Hematopoietic multipotent progenitor cell treated with erythropoietin and hydrocortisone succinate and interleukin-3 and kit ligand, for 8 days (in vitro differentiated cells): ENCODE measurements at places on chromosomes 7 and 10.

GRCh38 chr10:31847515-31847914 is 81.1 kb downstream of the ARHGAP12 start:
- DNase-seq, result no peak

GRCh38 chr10:120131183-120131582 is 238.7 kb downstream of the SEC23IP start:
- peak; percentile 35 for DNase-seq

DNA sequence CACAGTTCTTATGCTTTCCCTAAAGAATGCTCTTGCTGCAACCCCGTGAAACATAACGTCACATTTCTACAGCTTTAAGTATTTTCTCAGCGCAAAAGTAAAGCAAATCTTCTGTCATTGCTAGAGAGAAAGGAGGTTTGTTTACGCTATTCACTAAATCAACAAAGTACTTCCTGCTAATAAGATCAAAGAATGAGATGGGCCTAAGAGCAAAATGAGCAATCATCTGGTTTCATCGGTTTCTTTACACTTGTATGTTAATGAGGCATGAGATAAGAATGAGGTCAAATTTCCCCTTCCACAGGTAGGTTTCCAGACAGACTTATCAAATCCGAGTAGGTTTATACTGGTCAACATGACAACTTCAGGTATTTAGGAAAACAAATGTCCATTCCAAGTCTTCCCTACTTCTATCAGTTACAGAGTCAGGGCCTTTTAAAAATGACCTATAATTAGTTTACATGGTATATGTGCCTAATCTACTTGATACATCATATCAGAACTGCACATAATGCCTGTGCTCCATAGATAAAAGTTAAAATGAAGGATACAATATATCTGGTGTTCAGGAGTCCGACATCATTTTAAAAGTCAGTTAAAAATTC is 8.4 kb downstream of the USP6NL start:
- DNase-seq, result peak; percentile 85

DNA sequence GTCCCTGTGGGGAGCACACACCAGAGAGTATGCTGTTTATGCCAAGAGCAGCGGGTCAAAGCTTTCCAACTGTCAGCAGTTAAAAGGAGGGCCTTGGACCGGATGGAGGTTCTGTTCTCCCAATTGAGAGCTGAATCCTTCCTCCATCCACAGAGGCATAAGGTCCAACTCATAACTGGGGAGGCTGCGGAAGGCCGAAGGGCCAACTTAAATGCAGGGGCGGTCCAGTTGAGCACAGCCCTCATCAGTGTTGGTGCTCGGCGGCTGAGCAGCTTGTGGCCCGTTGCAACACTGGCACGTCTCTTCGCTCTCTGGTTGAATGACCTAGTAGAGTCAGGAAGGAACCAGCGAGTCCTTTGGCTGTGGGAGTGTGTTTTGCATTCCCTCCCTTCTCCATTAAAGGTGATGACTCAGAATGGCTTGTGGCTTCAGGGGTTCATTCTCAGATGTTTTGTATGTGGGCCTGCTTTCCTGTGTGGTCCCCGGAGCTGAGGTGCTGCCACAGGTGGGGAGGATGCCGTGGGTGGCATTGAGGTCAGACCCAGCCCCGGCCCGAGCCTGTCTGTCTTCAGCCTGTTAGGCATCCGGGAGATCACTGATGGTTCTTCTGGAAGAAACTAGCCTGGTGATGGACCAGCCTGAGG is 44.8 kb upstream of the DMBT1 start:
- no peak for DNase-seq

- no peak for DNase-seq
Observed at GRCh38 chr7:73809467-73809951, 21.3 kb upstream of the CLDN4 start.

DNA sequence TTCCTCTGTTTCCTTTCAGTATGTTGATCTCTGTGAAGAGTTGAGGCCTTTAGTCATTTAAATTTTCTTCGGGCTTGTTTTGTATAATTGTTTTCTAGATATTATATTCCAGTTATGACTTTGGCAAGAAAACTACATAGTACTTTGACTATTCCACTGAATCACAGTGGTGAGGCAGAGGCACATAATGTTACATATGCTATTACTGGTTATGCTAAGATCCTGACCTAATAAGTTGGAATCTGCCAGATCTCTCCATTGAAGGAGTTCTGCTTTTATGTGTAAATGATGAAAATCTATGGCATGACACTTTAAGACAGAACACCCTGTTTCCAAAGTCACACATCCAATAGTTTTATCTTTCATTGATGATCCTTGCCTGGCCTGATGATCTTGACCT is 83.7 kb downstream of the CYP2C19 start:
- DNase-seq, result no peak

- no peak for DNase-seq
Observed at GRCh38 chr10:128095753-128096469, 30.3 kb downstream of the MKI67 start.

- DNase-seq, result no peak
Observed at GRCh38 chr7:18344536-18344935, 151.0 kb upstream of the HDAC9 start.

- peak; percentile 73 for DNase-seq
Observed at GRCh38 chr7:1432411-1433082, 26.7 kb downstream of the MICALL2 start.

- no peak for DNase-seq
Observed at GRCh38 chr10:109743146-109743545, 180.2 kb downstream of the XPNPEP1 start.

DNA sequence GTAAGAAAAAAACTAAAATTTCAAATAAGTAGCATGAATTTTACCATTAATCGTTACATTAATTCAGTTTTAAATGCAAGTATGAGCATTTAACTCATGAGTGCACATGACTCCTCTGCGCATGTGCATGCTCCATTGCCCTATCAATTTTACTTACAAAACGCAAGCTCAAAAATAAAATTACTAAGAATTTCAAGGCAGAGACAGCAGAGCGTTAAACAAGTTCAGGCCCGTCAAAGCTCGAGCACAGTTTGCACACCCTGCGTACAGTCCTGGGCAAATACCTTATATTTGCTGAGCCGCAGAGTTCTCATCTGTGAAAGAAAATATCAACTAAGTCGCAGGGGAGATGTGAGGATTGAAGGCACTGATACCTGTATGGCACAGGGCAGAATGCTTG is 373.6 kb downstream of the BBS9 start:
- no peak for DNase-seq

DNA sequence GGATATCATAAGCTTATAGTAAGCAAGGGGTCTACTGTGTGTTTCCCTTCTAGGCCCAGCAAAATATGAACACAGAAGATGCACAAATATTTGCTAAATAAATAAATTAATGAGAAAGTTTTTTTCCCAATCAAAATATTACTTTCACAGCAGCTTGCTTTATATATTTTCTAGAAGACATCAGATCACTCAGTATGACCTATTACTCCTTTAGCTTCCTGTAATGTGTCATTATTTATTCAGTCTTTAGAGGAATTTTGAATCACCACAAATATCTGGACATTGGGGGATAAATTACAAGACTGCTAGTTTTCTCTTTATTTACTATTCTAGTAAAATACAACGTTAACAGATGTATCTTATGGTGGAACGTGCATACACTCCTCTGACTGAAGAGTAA is 765.8 kb upstream of the POM121L12 start:
- DNase-seq, result no peak

- DNase-seq, result no peak
Observed at GRCh38 chr10:81843042-81843441, 32.0 kb upstream of the NRG3 start.

GRCh38 chr7:116851175-116851574 is 11.2 kb upstream of the CAPZA2 start:
- DNase-seq, result no peak

DNA sequence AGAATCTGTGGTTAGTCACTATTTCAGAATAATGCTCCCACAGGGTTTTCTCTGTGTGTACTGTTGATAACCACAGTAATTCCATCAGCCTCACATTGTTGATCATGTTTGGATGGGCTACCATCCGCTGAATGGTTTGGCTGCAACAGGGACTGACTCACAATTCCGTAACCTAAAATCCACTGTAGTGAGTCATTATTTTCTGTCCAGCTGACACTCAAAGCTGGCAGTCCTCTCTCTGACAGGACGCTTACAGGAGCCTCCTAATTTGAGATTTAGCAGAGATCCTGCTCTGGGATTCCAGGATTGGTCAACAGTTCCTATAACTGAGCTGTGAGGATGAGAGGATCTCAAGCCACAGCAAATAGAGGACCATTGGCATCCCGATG is 32.7 kb downstream of the VWA2 start:
- no peak for DNase-seq

DNA sequence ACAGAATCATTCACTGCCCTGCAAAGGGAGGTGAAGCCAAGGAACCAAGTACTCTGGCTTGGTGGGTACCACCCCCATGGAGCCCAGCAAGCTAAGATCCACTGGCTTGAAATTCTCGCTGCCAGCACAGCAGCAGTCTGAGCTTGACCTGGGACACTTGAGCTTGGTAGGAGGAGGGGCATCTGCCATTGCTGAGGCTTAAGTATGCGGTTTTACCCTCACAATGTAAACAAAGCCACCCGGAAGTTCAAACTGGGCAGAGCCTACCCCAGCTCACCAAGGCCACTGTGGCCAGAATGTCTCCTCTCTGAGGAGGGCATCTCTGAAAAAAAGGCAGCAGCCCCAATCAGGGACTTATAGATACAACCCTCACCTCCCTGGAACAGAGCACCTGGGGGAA is 1050.0 kb upstream of the GHITM start:
- DNase-seq, result no peak

GRCh38 chr10:11849911-11850310 is 26.8 kb downstream of the PROSER2 start:
- DNase-seq, result no peak

DNA sequence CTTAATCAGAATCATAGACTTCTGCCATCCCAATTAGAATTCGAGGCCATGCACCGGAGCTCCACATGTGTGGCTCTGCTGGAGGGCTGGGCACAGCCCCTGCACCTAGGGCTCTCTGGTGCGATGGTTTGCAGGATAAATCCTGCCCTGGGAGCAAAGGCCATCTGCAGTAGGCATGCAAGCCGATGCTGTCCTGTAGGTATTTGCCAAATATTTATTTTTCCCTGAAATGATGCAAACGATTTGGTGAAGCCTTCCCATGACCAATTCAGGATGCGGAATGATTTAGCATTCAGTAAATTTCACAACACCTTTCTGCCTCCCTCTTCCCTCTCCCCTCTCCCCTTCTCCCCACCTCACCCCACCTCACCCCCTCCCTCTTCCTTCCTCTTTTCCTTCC is 170.6 kb downstream of the EBF3 start:
- DNase-seq, result no peak

DNA sequence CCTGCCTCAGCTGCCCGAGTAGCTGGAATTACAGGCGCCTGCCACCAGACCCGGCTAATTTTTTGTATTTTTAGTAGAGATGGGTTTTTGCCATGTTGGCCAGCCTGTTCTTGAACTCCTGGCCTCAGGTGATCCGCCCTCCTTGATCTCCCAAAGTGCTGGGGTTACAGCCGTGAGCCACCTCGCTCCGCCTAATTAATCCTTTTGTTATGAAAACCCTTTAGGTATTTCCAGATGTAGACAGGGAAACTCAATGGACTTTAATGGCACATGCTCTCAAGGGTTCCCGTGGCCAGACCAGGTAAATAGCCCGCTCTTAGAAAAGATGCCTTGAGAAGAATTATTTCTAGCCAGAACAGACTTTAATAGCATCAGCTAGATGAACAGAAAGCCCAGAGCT is 19.7 kb upstream of the EXOC4 start:
- no peak for DNase-seq

- peak; percentile 79 for DNase-seq
Observed at GRCh38 chr10:42753126-42753506, 29.5 kb upstream of the BMS1 start.

DNA sequence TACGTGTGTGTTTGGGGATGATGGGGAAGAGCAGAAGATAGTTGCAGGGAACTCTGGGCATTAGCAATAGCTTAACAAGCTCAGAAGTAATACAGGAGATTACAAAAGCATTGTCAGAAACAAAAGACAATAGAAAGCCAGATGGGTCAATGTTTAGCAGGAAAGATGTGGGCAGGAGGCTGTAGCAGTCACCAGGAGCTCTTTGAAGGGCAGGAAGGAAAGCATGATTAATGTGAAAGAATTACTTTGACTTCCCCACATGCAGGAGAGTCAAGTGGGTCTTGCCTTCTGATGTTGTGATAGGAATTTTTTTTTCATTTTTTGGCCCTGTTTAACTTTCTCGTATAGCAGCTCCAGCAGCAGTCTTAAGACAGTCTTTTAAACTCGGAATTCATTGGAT is 6.0 kb upstream of the SMNDC1 start:
- no peak for DNase-seq

DNA sequence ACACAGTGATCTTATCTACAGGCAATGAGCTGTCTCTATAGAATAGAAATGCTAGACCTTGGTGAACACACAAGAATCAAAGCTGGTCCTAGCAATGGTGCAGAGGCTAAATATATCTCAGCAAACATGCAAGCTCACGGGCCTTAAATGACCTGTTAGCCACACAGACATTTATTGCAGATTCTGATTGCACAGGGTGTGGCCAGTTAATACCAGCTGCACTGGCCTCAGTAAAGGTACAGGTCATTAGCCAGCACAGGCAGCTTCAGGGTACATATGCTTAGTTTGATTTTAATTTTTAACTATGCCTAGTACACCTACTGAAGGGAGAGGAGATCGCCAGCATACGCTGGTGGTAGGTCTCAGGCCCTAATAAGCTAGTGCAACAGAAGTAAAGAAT is 265.4 kb upstream of the DGKB start:
- DNase-seq, result no peak

DNA sequence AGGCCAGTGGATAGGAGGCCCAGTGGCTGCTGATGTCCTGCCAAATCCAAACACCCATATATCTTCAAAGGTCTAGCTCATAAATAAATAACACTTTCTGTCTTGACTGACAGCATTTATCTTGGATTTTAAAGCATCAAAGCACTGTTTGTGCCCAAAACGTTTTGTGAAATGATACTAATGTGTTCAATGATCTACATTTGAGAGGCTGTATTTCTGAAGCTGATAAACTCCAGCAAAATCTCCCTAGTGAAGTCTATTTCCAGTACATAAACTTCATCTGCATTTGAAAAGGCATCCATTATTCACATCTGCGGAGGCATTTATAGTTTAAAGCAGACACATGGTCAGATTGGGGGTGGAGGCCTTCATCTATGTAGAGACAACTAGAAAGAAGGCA is 276.3 kb downstream of the HPSE2 start:
- DNase-seq, result no peak

DNA sequence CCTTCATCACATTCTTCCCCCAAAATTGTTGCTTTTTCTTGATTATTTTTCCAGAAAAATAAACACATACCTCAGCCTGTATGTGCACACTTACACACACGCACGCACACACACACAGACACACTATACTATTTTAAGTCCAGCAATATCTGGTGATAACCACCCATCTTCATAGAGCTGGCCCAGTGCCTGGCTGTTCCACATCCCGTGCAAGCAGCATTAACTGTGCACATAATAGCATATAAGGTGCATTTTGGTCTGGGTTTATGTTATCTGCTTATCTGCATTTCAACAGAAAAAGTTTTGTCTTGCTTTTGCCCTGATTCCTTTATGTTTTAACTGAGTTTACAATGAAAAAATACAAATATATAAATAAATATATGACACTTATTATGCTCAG is 143.1 kb upstream of the KLF6 start:
- peak; percentile 75 for DNase-seq

GRCh38 chr7:112449353-112449752 is 907 bp upstream of the IFRD1 start:
- no peak for DNase-seq

GRCh38 chr7:14054125-14054524 is 64.7 kb upstream of the ETV1 start:
- no peak for DNase-seq

- no peak for DNase-seq
Observed at GRCh38 chr10:75696536-75696935, 265.1 kb downstream of the LRMDA start.

GRCh38 chr7:2724453-2725177 is 36.6 kb downstream of the AMZ1 start:
- DNase-seq, result no peak
